Activated CD4-positive, alpha-beta T cell treated with anti-CD3 and anti-CD28 coated beads, Interleukin-2, amount 50 U/mL, for 24 hours (primary cell): ENCODE measurements at places on chromosomes 13 and 19.

- no peak for DNase-seq
These were observed 101.1 kb upstream of the FRY start for GRCh38 chr13:31930490-31930889.

- no peak for DNase-seq
These were observed 261.8 kb downstream of the KLF12 start for GRCh38 chr13:73872397-73872796.

DNA sequence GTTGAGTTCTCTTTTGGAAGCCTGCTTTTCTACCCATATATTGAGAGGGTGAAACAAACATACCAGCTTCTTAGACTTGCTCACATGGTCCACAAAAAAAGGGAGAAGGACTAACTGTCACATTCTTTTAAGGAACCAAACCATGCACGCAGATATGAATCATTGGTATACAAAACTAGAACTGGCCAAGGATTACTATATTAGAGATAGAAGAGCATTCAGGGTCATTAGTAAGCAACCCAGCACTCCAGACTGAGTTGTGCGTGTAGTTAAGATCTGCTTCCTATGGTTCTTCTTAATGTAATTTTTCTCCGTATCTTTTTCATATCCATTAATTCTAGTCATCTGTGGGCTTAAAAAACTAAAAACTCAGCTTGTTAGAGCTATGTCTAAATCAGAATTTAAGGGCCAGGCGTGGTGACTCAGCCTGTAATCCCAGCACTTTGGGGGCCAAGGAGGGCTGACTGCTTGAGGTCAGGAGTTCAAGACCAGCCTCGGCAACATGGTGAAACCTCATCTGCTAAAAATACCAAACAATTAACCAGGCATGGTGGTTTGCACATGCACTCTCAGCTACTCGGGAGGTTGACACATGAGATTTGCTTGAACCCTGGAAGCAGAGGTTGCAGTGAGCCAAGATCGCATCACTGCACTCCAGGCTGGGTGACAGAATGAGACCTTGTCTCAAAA lies 19.6 kb downstream of the ALG5 start:
- DNase-seq: no peak

- DNase-seq: no peak
These were observed 154.3 kb downstream of the LMO7 start for GRCh38 chr13:75790198-75790970.

- no peak for DNase-seq
These were observed 14.9 kb downstream of the TMEM161A start for GRCh38 chr19:19123386-19123785.

- no peak for DNase-seq
These were observed 15.3 kb downstream of the GADD45B start for GRCh38 chr19:2491130-2491801.

DNA sequence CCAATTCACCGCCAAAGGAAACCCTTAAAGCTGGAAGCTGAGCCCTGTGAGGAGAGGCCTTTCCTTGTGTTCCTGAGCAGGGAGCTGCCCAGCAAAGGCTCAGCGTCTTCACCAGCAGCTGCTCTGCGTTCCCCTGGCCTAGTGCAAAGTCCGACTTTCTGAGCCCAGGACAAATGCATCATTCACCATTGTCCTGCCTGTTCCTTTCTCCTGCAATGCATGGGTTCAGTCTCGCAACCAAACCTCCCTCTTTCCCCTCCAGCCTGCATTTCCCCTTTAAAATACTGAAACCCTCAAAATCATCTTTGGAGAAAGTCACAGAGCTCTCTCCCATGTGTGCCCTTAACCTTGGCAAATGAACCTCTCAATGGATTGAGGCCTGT lies 12.9 kb upstream of the TMEM255B start:
- DNase-seq: no peak
